Neural progenitor cell (in vitro differentiated cells): ENCODE measurements at places on chromosomes 2 and 18. TPM values are rescaled to one million over a fixed set of nuclear protein-coding genes. Genes with fewer than 3 reads are reported as not detected.

DNA sequence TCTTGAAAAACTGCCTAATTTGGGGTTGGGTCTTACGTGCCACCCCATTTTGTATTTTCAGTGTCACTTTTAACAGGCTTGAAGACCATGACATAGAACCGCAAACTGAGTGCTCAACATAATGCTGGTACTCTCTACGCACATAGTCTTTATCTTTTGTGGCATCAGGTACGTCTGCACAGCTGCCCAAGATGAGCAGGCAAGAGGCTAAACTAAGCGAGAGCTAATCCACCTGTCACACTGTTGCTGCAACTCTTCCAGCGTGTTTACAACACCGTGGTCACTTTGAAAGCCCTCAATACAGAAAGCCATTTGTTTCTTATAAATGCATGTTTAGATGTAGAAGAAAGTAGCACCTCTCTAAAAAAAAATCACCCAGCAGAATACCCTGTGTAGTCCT lies 270.0 kb upstream of the TCF4 start:
- H3K4me3 ChIP-seq: no peak overlapping the region
- H3K27me3 ChIP-seq: no peaks in the 10 kb centered on the region
- H3K36me3 ChIP-seq: no peaks in the 10 kb centered on the region

The CAPN10 gene
- total RNA-seq: 16.1 and 62.9 TPM in 2 replicates

DNA sequence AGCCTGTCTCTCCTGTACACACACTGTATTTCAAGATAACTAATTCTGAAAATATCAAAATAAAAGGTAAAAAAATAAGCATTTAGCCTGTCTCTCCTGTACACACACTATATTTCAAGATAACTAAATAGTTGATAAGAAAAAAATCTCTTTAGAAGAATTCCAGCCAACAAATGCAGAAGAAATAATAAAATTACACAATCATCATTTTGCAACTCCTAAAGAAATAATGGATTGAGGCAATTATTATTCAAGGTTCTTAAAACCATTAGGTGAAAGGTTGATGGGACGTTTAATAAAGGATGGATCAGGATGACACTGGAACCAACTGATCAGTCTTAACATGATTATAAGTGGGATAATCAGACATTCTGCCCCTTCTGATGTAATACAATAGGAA lies 148.0 kb upstream of the FN1 start:
- H3K4me3 ChIP-seq: no peak overlapping the region
- H3K27me3 ChIP-seq: no peaks in the 10 kb centered on the region
- H3K4me1 ChIP-seq: no peaks in the 10 kb centered on the region
- no peak for DNase-seq
- H3K27ac ChIP-seq: no peak overlapping the region

The PSMA8 gene
- total RNA-seq: not detected in 2 replicates

DNA sequence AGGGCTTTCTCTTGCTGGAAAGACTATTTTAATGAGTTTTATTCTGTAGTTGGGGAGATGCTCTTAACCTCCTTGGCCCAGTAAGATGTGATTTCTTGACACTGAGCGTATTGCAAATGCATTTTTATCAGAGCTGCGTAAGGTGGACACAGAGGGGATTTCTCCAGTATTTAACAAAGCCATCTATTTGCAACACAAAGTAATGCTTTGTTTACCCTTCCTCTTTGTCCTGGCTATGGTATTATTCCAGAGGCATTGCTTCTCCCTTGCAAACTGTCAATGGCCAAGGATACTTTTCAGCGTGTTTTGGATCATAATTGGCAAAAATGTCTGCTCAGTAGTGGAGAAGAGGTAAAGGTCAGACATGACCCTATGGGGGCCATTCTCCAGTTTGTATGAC lies 90.8 kb upstream of the PIK3C3 start:
- no peaks in the 10 kb centered on the region for H3K27me3 ChIP-seq
- H3K36me3 ChIP-seq: no peaks in the 10 kb centered on the region
- H3K4me1 ChIP-seq: peaks cover 23% of the 10 kb centered on the region
- H3K27ac ChIP-seq: no peak overlapping the region
- no peak overlapping the region for H3K4me3 ChIP-seq

DNA sequence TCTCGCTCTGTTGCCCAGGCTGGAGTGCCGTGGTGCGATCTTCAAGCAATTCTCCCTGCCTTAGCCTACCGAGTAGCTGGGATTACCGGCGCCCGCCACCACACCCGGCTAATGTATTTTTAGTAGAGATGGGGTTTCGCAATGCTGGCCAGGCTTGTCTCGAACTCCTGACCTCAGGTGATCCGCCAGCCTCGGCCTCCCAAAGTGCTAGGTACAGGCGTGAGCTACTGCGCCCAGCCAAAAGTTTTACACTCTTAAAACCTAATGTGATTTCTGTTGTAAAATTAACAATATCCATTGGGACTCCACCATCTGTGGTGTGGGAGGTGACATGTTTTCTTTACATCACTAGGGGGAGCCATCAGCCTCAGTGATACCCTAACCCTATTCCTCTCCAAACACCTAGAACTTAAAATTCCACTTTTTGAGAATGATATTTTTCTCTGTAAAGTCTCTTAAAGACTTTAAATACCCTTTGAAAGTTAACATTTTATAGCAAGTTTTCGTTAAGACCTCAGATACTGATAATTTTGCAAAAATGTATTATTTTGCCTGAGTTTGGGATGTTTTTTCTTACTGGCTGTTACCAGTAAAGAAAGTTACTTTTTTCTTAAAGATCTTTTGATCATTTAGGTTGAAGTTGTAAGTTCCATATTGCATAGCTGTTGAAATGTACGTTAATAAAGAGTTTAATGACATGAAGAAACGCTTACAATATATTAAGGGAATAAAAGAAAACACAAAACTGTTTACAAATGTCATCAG lies 11.6 kb upstream of the EIF2AK2 start:
- DNase-seq: peak; percentile 56
- no peak overlapping the region for H3K4me3 ChIP-seq
- H3K27me3 ChIP-seq: no peaks in the 10 kb centered on the region
- peaks cover 7% of the 10 kb centered on the region for H3K36me3 ChIP-seq
- no peak overlapping the region for H3K27ac ChIP-seq
- no peaks in the 10 kb centered on the region for H3K4me1 ChIP-seq

The LAMA1 gene
- 80.3 and 95.4 TPM in 2 replicates for total RNA-seq

DNA sequence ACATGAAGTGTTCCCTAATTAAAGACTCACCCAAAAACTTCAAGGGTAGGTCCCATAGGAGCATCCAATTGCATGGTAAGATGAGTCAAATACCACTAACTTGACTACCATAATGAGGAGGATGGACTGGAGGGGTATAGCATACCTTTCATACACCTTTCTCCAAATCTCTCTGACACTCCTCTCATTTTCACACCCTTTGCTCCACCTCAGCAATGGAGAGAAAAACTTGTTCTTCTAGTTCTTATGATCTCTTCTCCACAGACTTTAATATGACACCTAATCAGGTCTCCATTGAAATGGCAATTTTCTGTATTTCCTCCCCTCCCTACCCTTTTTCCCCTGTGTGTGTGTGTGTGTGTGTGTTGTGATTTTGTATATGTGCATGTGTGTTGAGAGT lies 41.1 kb upstream of the MAP2 start:
- H3K27ac ChIP-seq: no peak overlapping the region
- H3K4me1 ChIP-seq: no peaks in the 10 kb centered on the region
- no peak overlapping the region for H3K4me3 ChIP-seq
- DNase-seq: no peak
- no peaks in the 10 kb centered on the region for H3K36me3 ChIP-seq

DNA sequence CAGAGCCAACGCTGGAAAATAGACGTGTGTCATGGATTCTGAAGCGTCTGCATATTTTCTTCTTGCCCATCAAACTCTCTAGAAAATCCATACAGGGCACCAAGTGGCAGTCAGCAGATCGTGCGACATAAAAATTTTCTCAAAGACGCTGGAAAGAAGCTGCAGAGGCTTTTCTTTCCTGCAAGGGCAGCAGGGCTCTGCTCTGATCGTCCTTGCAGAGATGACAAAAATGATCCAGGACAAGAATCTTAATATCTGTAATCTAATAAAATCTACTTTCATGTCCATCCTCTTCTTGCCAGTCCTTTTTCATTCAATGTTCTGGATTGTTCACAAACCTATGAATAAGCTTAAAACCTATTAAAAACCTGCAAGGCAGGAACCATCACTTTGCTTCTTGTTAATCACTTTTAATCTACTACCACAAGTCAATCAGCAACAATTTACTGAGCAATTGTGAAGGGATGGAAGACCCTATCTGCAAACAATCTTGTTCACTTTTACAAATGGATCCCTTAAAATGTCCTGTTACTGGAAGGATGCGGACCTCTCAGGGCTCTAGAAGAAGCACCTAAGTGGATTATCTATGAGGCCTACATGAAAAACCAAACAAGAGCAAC lies 93.6 kb downstream of the MREG start:
- H3K27me3 ChIP-seq: no peaks in the 10 kb centered on the region
- no peak overlapping the region for H3K27ac ChIP-seq
- H3K36me3 ChIP-seq: no peaks in the 10 kb centered on the region
- H3K4me1 ChIP-seq: no peaks in the 10 kb centered on the region
- no peak overlapping the region for H3K4me3 ChIP-seq

The SPC25 gene
- total RNA-seq: 38.9 and 60.0 TPM in 2 replicates

- no peak overlapping the region for H3K27ac ChIP-seq
- H3K4me3 ChIP-seq: no peak overlapping the region
- H3K4me1 ChIP-seq: no peaks in the 10 kb centered on the region
Observed at GRCh38 chr2:190350371-190350770, 7.0 kb downstream of the INPP1 start.

DNA sequence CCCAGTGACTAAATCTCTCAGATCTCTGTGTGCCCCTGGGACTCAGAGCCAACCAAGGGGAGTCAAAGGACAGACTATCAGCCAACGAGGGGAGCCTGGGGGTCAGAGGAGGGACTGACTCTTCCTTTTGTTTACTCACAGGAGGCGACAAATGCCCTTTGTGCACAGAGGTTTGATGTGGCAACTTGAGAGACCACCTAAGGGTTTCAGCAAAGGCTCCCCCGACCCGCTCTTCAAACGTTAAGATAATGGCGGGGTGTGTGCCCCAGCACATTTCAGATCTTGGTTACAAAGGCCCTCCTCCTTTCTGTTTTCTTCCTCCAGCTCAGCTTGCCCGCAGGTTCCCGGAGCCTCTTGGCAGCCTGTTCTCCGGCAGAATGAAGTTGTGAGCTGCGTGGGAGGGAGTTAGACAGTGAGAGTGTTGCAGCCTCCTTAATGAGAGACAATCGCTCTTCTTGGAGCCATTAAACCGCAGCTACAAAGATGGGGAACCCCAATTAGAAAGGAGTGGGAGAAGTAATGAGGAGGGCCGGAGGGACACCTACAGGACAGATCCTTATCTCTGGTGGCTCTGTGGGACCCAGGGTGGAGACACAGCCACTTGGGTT lies 76.2 kb downstream of the KIAA2012 start:
- H3K27ac ChIP-seq: peak overlapping the region; percentile 16
- H3K4me3 ChIP-seq: peak overlapping the region; percentile 22
- peak; percentile 92 for DNase-seq
- peaks cover 50% of the 10 kb centered on the region for H3K4me1 ChIP-seq

- H3K36me3 ChIP-seq: no peaks in the 10 kb centered on the region
- H3K4me3 ChIP-seq: peak overlapping the region; percentile 83
- DNase-seq: peak; percentile 45
- H3K27ac ChIP-seq: no peak overlapping the region
- H3K4me1 ChIP-seq: peaks cover 36% of the 10 kb centered on the region
Observed at GRCh38 chr2:48529194-48529593, 760 bp upstream of the STON1 start.

The TWIST2 gene
- 0.51 and 1.7 TPM in 2 replicates for total RNA-seq

GRCh38 chr2:197514754-197515153 lies 1.1 kb upstream of the MOB4 start:
- no peaks in the 10 kb centered on the region for H3K36me3 ChIP-seq
- DNase-seq: no peak
- H3K27me3 ChIP-seq: no peaks in the 10 kb centered on the region

- H3K27me3 ChIP-seq: peaks cover 88% of the 10 kb centered on the region
- peak; percentile 75 for DNase-seq
- H3K4me3 ChIP-seq: no peak overlapping the region
- H3K4me1 ChIP-seq: peaks cover 13% of the 10 kb centered on the region
Observed at GRCh38 chr18:22563164-22563583, 145.5 kb upstream of the CTAGE1 start.

GRCh38 chr2:38433607-38433975 lies 56.5 kb upstream of the ATL2 start:
- H3K27ac ChIP-seq: no peak overlapping the region
- H3K4me3 ChIP-seq: no peak overlapping the region
- H3K27me3 ChIP-seq: no peaks in the 10 kb centered on the region

The TDRD15 gene
- total RNA-seq: not detected in 2 replicates

The TNFAIP6 gene
- 0.22 TPM in 1 of 2 replicates, not detected in the other for total RNA-seq

DNA sequence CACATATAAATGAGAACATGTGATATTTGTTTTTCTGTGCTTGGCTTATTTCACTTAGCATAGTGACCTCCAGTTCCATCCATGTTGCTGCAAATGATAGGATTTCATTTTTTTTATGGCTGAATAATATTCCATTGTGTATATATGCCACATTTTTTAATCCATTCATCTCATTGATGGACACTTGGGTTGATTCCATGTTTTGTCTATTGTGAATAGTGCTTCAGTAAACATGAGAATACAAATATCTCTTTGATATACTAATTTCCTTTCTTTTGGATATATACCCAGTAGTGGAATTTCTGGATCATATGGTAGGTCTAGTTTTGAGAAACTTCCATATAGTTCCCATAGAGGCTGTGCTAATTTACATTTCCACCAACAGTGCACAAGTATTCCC lies 3.7 kb upstream of the NEMP2 start:
- no peaks in the 10 kb centered on the region for H3K27me3 ChIP-seq
- peaks cover 27% of the 10 kb centered on the region for H3K4me1 ChIP-seq
- peaks cover 9% of the 10 kb centered on the region for H3K36me3 ChIP-seq
- DNase-seq: no peak
- no peak overlapping the region for H3K27ac ChIP-seq

The HOXD3 gene
- total RNA-seq: not detected in 2 replicates

The PUS10 gene
- 10.4 and 11.3 TPM in 2 replicates for total RNA-seq

- no peaks in the 10 kb centered on the region for H3K27me3 ChIP-seq
- H3K36me3 ChIP-seq: no peaks in the 10 kb centered on the region
- H3K4me1 ChIP-seq: peaks cover 7% of the 10 kb centered on the region
- no peak overlapping the region for H3K4me3 ChIP-seq
Observed at GRCh38 chr18:48913775-48914174, 37.0 kb downstream of the SMAD7 start.

DNA sequence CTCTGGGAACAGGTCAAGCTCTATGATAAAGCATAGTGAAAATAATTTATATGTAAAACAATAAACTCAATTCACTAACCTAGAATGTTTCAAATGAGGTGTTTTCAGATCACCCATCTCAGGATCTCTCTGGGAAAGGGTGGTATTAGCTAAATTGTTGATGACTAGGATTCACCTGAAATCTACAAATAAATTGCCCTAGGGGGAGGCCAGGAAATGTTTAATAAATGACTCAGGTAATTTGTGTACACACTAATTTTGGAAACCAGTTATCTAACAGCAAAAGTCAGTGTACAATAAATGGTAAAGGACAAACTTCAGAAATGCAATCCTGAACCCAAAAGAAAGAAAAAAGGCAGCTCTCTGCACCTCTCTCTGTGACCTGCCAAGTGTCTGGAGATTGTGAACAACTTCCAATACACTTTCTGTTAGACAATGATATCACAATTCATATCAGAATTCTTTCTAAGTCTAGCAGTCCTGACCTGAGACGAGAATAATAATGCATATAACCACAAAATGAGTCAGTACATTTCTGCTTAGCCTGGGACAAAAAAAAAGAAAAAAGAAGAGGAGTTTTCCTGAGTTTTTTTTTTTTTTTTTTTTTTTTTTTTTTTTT lies 760.0 kb downstream of the EPHA4 start:
- no peak overlapping the region for H3K4me3 ChIP-seq
- H3K4me1 ChIP-seq: no peaks in the 10 kb centered on the region
- no peaks in the 10 kb centered on the region for H3K27me3 ChIP-seq
